Neural progenitor cell (in vitro differentiated cells): ENCODE measurements at places on chromosomes 6 and 20. TPM values are rescaled to one million over a fixed set of nuclear protein-coding genes. Genes with fewer than 3 reads are reported as not detected.

SLC17A1 gene
- total RNA-seq: not detected in 2 replicates

C20orf204 gene
- total RNA-seq: 0.04 and 0.96 TPM in 2 replicates

NHLRC1 gene
- not detected in 2 replicates for total RNA-seq

PPIL6 gene
- 4.8 and 7.9 TPM in 2 replicates for total RNA-seq

FAM83B gene
- 5.3 and 6.3 TPM in 2 replicates for total RNA-seq

MATN4 gene
- 0.06 TPM in 1 of 2 replicates, not detected in the other for total RNA-seq

ARMC2 gene
- total RNA-seq: 2.9 and 3.7 TPM in 2 replicates

SAMD10 gene
- total RNA-seq: 0.19 and 4.9 TPM in 2 replicates

SAMD3 gene
- 0.19 and 2.0 TPM in 2 replicates for total RNA-seq

TULP1 gene
- total RNA-seq: 0.46 TPM in 1 of 2 replicates, not detected in the other

GRCh38 chr6:113564371-113565171, 292.6 kb upstream of the MARCKS start:
- peak; percentile 83 for DNase-seq

DNA sequence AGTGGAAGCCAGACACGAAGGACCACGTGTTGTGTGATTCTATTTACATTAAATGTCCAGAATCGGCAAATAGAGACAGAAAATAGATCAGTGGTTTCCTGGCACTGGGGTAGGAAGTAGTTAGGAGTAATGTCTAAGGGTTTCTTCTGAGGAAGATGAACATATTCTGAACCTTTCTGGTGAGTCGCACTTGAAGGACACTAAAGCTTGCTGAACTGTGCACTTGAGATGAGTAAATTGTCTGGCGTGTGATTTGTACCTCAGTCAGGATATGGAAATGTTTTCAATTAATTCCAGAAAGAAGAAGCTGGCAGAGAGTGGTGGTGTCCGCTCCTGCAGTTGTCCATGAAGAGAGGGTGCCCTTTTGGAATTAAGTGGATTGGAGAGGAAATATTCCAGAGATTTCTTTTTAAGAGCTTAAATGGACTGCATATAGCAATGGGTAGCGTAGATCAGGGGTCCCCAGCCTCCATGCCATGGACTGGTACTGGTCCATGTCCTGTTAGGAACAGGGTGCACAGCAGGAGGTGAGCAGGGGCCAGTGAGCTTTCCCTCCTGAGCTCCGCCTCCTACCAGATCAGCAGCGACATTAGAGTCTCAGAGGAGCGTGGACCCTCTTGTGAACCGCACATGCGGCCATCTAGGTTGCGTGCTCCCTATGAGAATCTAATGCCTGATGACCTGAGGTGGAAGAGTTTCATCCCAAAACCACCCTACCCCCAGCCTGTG, 12.4 kb upstream of the KIF25 start:
- no peak for DNase-seq

GRCh38 chr6:24922814-24923213, 12.9 kb downstream of the RIPOR2 start:
- no peak for DNase-seq

- no peak for DNase-seq
Observed at GRCh38 chr6:56840467-56841380, 114.2 kb upstream of the BEND6 start.

DNA sequence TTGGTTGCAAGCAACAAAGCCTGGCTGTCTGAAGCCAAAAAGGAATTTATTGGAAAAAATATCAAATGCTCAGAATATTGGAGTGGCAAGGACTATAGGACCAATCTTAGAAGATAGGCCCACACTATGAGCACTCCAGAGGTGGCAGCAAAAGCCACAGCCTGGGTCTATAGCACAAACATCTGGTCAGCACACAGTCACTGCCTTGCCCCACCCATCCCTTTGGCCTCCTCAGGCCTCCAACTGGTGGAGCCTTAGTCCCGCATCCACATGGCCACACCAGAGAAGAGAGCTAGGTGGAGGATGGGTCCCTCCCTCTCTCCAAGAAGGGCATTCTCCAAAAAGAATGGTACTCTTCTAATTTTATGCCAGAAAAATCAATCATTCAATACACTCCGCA, 14.0 kb downstream of the NUDT3 start:
- no peak for DNase-seq

GRCh38 chr6:76697585-76697984, 625.1 kb upstream of the IMPG1 start:
- peak; percentile 27 for DNase-seq

DNA sequence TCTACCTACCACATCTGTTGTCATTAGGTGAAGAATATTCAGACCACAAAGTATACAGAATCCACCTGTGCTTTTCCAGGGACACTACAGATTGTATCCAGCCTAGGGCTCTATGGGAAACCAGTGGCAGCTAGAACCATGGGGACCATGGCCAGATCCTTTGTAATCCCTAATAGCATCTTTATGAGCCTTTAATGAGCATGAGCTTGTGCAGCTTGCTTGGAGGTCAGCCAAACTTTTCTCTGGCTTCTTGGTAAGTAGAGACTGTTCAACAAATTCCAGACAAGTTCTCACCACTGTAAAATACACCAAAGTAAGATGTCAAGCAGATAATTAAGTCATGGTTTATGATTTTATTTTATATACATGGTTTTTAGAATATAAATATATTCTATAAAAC, 301.6 kb upstream of the ADGRB3 start:
- DNase-seq: no peak

- DNase-seq: no peak
Observed at GRCh38 chr6:15914553-15914952, 214.3 kb upstream of the MYLIP start.

DNA sequence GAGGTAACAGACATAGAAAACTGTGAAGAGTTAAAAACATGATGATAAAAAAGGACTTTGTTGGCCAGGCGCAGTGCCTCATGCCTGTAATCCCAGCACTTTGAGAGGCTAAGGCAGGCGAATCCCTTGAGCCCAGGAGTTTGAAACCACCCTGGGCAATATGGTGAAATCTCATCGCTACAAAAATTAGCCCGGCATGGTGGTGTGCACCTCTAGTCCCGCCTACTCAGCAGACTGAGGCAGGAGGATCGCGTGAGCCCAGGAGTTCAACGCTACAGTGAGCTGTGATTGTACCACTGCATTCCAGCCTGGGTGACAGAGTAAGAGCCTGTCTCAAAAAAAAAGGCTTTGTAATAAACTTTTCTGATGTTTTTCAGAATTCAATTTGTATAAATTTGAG, 60.1 kb downstream of the GFOD1 start:
- no peak for DNase-seq

DNA sequence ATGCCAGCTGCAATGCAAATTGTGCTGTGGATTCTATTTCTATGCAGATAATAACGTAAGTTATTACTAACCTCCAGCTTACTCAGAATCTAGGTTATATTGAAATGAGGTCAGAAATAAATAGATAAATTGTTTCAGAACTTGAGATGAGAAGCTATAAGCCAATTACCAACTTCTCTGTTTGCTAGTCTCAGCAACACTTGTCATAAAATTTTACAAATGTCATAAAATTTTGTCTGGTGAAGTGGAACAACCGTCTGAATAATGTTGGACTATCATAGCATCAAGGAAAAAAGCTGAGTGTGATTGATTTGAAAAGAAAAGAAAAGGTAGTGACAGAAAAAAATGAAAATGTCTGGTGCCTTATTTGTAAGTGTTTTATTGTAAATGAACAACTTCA, 36.7 kb downstream of the COL9A1 start:
- no peak for DNase-seq

GRCh38 chr20:37377346-37378081, 31.6 kb downstream of the SRC start:
- DNase-seq: no peak
